ENCODE measurements at places on chromosomes 7 and 10. TPM values are rescaled to one million over a fixed set of nuclear protein-coding genes. Genes with fewer than 3 reads are reported as not detected.
A peak's percentile ranks its signal among the peaks of the same experiment; 100 is the strongest.

The NEUROG3 gene
- total RNA-seq, result not detected

The FUOM gene
- 7.4 TPM for total RNA-seq

The ZNF800 gene
- 32.4 TPM for total RNA-seq

The C1QL3 gene
- total RNA-seq, result not detected

The CRYGN gene
- 1.2 TPM for total RNA-seq

The HOXA9 gene
- total RNA-seq, result 2.5 TPM

The ODAD2 gene
- total RNA-seq, result not detected

The ZNF33A gene
- total RNA-seq, result 19.5 TPM

The RADIL gene
- 0.35 TPM for total RNA-seq

The KRIT1 gene
- total RNA-seq, result 52.6 TPM

The PLPP4 gene
- not detected for total RNA-seq

The SH2D4B gene
- 0.24 TPM for total RNA-seq

GRCh38 chr7:849145-849544 is 16.9 kb downstream of the SUN1 start:
- H3K27me3 ChIP-seq, result no peaks in the 10 kb centered on the region
- no peaks in the 10 kb centered on the region for H3K4me1 ChIP-seq
- H3K27ac ChIP-seq, result no peak overlapping the region
- H3K4me3 ChIP-seq, result no peak overlapping the region
- H3K36me3 ChIP-seq, result peaks cover 31% of the 10 kb centered on the region
- no peak for DNase-seq

GRCh38 chr10:13853854-13854253 is 267.1 kb downstream of the PRPF18 start:
- no peaks in the 10 kb centered on the region for H3K36me3 ChIP-seq
- H3K4me3 ChIP-seq, result no peak overlapping the region
- no peak for DNase-seq
- H3K4me1 ChIP-seq, result no peaks in the 10 kb centered on the region

GRCh38 chr10:101558204-101558603 is 29.9 kb downstream of the POLL start:
- no peaks in the 10 kb centered on the region for H3K4me1 ChIP-seq
- no peak for DNase-seq
- no peak overlapping the region for H3K4me3 ChIP-seq
- no peaks in the 10 kb centered on the region for H3K27me3 ChIP-seq

DNA sequence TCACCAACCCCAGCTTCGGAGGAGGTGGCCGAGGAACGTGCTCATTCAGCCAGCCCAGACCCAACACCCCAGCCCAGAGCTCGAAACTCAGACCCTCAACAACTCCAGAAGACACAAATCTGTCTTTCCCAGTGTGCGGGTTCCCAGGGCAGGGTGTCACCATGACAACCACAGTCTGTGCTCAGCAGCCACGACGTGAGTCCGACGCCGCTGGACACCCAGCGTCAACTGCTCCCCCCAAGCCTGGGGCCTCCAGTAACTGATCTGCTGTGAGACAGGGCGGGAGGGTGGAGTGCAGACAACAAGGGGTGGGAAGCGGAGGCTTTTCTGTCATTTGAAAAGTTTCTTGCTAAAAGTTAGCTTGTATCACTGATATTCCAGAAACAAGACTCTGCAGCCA is 167.2 kb downstream of the MAD1L1 start:
- no peaks in the 10 kb centered on the region for H3K27me3 ChIP-seq
- no peak for DNase-seq
- no peaks in the 10 kb centered on the region for H3K36me3 ChIP-seq
- no peak overlapping the region for H3K27ac ChIP-seq
- H3K4me1 ChIP-seq, result no peaks in the 10 kb centered on the region
- H3K4me3 ChIP-seq, result no peak overlapping the region

DNA sequence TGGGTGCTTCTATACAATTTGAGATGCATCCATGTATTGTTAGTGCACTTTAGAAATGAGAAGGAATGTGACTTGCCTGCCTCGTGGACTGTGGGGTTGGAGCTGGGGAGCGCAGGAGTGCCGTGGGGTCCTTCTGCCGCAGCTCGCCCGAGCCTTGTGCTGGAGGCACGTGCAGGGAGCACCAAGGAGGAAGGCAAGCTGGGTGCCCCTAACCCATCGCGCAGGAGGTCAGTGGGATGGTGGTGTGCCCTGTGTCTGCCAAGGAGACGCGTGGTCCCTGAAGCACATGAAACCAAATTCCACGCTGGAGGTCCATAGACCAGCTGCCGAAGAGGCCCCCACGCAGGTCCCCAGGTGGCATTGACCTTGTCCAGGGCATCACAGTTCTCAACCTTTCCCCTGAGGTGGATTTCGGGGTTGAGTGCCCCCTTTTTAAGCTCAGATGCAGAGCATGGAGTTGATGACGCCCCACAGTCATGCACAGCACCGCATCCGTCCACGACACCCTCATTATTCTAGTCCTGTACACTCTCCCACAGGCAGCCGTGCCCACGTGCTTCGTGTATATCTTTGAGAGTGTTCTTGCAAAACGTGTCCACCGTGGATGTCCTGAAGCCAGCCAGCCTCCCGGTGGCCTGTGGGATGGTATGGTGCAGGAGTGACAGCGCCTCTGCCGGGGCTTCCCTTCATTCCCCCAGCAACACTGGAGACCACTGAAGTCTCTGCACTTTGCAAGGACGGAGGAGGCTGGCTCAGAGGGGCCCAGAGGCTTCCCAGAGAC is 35.5 kb downstream of the FKBP6 start:
- no peak overlapping the region for H3K4me3 ChIP-seq
- no peaks in the 10 kb centered on the region for H3K36me3 ChIP-seq
- peaks cover 16% of the 10 kb centered on the region for H3K27me3 ChIP-seq
- H3K4me1 ChIP-seq, result peaks cover 3% of the 10 kb centered on the region
- no peak for DNase-seq

GRCh38 chr7:115226410-115226809 is 304.5 kb downstream of the MDFIC start:
- H3K27ac ChIP-seq, result no peak overlapping the region
- no peak for DNase-seq
- no peak overlapping the region for H3K4me3 ChIP-seq

GRCh38 chr7:104967595-104967994 is 46.4 kb upstream of the KMT2E start:
- no peaks in the 10 kb centered on the region for H3K36me3 ChIP-seq
- H3K27me3 ChIP-seq, result no peaks in the 10 kb centered on the region
- H3K27ac ChIP-seq, result no peak overlapping the region
- DNase-seq, result no peak

DNA sequence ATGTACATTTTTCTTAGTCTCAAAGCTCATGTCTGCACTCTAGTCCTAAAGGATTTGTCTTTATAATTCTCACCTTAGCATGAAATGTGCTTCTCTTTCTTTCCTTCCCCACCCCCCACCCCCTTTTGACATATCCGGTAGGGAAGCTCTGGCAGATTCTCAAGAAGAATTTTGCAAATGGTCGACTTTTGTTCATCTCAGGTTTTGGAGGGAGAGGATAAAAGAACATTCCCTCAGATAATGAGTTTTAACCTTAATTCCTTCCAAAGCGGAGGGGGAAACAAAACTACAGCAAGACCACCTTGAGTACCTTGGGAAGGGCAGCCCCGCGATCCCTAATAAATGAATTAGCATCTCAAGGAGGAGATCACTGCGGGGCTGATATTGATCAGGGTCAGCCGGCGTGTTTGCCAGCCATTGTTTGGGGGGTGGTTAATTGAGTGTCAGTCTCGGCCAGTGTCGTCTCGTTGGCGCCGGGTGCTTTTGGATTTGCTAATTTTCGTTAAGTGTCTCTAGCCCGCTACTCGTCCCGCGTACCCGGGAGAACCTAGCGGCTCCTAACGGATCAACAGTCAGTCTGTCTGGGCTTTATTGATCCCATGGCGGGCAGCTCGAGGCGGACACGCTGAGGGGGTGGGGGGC is 874 bp upstream of the BAMBI start:
- H3K36me3 ChIP-seq, result no peaks in the 10 kb centered on the region
- no peak for DNase-seq
- no peak overlapping the region for H3K27ac ChIP-seq
- H3K4me3 ChIP-seq, result peak overlapping the region; percentile 33
- H3K4me1 ChIP-seq, result no peaks in the 10 kb centered on the region

- no peak overlapping the region for H3K4me3 ChIP-seq
- no peaks in the 10 kb centered on the region for H3K4me1 ChIP-seq
- DNase-seq, result no peak
- no peaks in the 10 kb centered on the region for H3K27me3 ChIP-seq
These were observed 35.0 kb downstream of the ARMH3 start for GRCh38 chr10:102020938-102021337.

- peaks cover 8% of the 10 kb centered on the region for H3K27me3 ChIP-seq
- no peak for DNase-seq
- H3K4me1 ChIP-seq, result no peaks in the 10 kb centered on the region
- no peak overlapping the region for H3K4me3 ChIP-seq
- H3K27ac ChIP-seq, result no peak overlapping the region
- H3K36me3 ChIP-seq, result no peaks in the 10 kb centered on the region
These were observed 7.0 kb upstream of the SFMBT2 start for GRCh38 chr10:7417807-7418206.

GRCh38 chr7:111198255-111198654 is 107.3 kb downstream of the LRRN3 start:
- peak overlapping the region; percentile 71 for H3K27ac ChIP-seq
- no peaks in the 10 kb centered on the region for H3K27me3 ChIP-seq
- H3K4me1 ChIP-seq, result peaks cover 17% of the 10 kb centered on the region
- peak overlapping the region; percentile 24 for H3K4me3 ChIP-seq
- H3K36me3 ChIP-seq, result 0 out of 2 replicates have a peak, but pooled peaks cover 6% of the 10 kb centered on the region

- no peaks in the 10 kb centered on the region for H3K36me3 ChIP-seq
- H3K27me3 ChIP-seq, result no peaks in the 10 kb centered on the region
- peaks cover 12% of the 10 kb centered on the region for H3K4me1 ChIP-seq
- no peak overlapping the region for H3K4me3 ChIP-seq
- no peak overlapping the region for H3K27ac ChIP-seq
- DNase-seq, result no peak
These were observed 36.4 kb downstream of the ADAP1 start for GRCh38 chr7:918118-918425.

GRCh38 chr10:100510533-100511308 is 8.9 kb downstream of the SEC31B start:
- no peaks in the 10 kb centered on the region for H3K27me3 ChIP-seq
- H3K4me3 ChIP-seq, result no peak overlapping the region
- H3K4me1 ChIP-seq, result peaks cover 16% of the 10 kb centered on the region
- peak; percentile 48 for DNase-seq
- no peak overlapping the region for H3K27ac ChIP-seq

- H3K4me1 ChIP-seq, result no peaks in the 10 kb centered on the region
- DNase-seq, result no peak
- H3K4me3 ChIP-seq, result no peak overlapping the region
These were observed 45.5 kb downstream of the AOC1 start for GRCh38 chr7:150897502-150898474.

DNA sequence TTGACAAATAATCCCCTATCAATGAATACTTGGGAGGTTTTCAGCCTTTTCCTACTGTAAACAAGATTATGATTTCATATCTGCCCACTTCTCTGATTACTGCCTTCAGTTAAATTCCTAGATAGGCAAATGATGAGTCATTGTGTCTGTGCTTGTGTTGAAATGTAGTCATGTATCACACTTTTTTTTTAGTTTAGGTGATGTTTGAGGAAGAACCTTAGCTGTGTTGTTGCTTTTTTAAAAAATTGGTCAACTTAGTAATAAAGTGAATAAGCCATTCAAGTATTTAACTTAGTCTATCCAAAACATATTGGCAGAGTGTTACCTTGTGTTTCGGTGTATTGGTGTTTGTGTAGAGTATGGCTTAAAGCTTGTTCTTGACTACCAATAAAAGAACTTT is 60.0 kb downstream of the WAC start:
- peak; percentile 74 for DNase-seq
- H3K36me3 ChIP-seq, result peaks cover 20% of the 10 kb centered on the region
- H3K4me3 ChIP-seq, result no peak overlapping the region
- H3K4me1 ChIP-seq, result peaks cover 13% of the 10 kb centered on the region
- peak overlapping the region; percentile 51 for H3K27ac ChIP-seq

DNA sequence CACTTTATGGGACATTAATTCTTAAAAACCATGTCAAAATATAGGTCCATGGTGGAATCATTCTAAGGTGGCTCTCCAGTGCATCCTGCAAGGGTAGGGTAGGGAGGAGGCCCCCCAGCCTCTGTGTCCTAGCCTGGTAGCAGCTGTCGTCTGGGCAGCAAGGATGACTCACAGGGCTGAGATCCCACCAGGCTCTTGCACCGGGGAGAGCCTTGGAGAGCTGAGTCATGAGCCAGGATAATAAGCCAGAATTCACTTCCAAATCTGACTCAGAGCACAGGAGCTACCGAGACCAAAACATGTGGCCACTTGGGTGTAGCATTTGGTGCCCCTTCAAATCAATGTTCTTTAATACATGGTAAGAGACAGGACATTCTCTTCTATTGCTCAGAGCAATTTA is 298.5 kb downstream of the NEBL start:
- H3K27me3 ChIP-seq, result no peaks in the 10 kb centered on the region
- H3K36me3 ChIP-seq, result no peaks in the 10 kb centered on the region
- no peak overlapping the region for H3K27ac ChIP-seq
- no peak overlapping the region for H3K4me3 ChIP-seq

DNA sequence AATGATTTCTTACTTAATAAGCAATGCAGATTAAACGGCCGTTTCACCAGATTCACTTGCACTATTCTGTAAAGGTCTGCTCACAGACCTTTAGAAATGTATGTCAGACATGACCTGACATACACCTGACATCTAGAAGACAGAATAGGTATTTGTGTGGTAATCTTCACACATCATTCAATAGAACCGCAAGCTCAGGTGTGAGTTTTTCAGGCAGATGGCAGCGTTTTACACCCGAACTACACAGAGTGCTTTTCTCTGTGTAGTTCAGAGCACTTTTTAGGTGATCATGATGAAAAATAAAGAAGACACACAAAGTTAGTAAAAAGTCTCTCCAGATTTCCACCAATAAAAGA is 63.2 kb downstream of the PRKCQ start:
- no peaks in the 10 kb centered on the region for H3K4me1 ChIP-seq
- H3K36me3 ChIP-seq, result no peaks in the 10 kb centered on the region
- H3K4me3 ChIP-seq, result no peak overlapping the region
- DNase-seq, result no peak
- H3K27ac ChIP-seq, result no peak overlapping the region
- no peaks in the 10 kb centered on the region for H3K27me3 ChIP-seq

DNA sequence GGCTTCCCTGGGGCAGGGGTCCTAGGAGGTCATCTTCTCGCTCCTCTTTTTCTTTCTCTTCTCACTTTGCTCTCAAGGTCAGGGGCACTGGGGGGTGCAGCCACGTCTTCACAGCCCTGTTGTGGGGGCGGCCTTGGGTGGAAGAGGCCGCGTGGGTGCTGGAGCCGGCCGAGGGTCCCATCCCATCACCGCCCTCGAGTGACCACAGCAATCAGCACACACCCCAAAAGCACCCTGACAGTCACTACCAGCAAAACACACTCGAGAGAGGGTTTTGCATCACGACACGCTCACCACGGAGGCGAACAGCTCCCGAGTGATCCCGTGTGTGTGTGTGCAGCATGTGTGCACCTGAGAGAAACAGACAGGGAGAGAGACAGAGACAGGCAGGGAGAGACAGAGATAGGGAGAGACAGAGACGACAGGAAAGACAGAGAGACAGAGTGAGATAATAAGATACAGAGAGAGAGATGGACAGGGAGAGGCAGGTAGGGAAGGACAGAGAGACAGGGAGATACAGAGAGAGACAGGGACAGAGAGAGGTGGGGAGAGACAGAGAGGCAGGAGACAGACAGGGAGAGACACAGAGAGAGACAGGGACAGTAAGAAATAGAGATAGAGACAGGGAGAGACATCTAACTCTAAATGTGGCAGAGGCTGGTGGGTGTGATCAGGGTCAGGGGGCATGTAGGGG is 100.9 kb downstream of the WDR37 start:
- no peak overlapping the region for H3K4me3 ChIP-seq
- peaks cover 84% of the 10 kb centered on the region for H3K27me3 ChIP-seq
- DNase-seq, result no peak

GRCh38 chr7:33873981-33874750 is 31.2 kb upstream of the BMPER start:
- no peak overlapping the region for H3K4me3 ChIP-seq
- 0 out of 2 replicates have a peak, but pooled peaks cover 6% of the 10 kb centered on the region for H3K4me1 ChIP-seq
- no peaks in the 10 kb centered on the region for H3K36me3 ChIP-seq
- H3K27me3 ChIP-seq, result 0 out of 2 replicates have a peak, but pooled peaks cover 7% of the 10 kb centered on the region
- no peak overlapping the region for H3K27ac ChIP-seq
